ENCODE measurements at places on chromosomes 2 and 18.

DNA sequence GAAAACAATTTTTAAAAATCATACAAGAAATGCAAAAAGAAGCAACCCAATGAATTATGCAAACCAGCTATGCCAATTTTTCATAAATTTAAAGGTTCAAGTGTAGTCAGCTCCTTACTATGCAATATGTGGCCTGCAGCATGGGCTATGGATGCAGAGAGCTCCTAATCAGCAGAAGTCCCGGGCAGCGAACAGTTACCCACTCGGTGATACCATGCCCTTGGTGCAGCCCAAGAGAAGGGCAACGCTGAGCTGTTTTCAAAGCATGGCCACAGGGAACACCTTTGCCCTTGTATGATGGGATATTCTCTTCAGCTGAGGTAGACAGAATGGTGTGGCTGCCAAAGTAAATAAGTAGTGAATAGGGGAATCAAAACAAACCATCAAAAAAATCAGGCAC, 17.3 kb upstream of the ARL5A start:
- no peak for DNase-seq

DNA sequence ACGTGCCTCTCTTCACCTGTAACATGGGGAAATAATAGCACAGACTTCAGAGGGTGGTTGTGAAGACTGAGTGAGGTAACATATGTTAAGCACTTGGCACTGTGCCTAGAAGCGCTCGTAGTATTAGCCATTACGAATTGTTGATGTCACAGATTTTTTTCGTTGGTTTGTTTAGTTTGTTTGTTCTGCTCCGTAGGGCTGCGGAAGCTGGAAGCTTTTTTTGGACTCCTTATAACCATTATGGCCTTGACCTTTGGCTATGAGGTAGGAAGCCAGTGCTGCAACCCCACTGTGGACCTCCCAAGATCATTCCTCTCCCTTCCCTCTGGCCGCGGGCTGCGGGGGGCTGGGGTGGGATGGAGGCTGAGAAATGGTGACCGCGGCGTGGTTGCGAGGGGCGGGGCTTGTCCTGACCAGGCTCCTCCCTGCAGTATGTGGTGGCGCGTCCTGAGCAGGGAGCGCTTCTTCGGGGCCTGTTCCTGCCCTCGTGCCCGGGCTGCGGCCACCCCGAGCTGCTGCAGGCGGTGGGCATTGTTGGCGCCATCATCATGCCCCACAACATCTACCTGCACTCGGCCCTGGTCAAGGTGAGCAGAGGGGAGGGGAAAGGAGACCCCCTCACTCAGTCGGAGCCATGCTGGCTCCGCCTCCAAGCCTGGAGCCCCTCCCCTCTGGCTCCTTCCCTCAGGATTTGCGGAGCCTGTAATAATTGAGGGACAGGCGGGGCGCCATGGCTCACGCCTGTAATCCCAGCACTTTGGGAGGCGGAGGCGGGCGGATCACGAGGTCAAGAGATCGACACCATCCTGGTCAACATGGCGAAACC, 5.5 kb downstream of the SLC11A1 start:
- DNase-seq, result no peak

GRCh38 chr2:7508296-7508943, 591.2 kb downstream of the RNF144A start:
- no peak for DNase-seq

DNA sequence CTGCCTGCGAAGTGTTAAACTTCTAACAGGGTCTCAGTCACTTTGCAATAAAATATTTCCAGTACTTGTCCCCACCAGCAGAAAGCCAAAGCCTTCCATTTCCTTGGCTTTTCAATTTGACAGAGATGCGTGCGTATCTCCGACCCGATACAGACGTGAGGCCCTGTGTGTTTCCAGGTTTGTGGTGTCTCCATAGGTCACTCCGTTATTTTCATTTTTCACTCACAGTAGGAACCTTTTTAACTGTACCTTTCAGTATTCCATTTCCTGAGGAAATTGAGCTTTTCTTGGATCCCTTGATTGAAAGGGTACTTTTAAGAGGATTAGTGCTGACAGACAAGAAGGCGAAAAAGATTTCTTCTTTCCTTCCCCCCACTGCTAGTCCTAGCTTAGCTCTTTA, 116.3 kb upstream of the TTN start:
- DNase-seq, result no peak

DNA sequence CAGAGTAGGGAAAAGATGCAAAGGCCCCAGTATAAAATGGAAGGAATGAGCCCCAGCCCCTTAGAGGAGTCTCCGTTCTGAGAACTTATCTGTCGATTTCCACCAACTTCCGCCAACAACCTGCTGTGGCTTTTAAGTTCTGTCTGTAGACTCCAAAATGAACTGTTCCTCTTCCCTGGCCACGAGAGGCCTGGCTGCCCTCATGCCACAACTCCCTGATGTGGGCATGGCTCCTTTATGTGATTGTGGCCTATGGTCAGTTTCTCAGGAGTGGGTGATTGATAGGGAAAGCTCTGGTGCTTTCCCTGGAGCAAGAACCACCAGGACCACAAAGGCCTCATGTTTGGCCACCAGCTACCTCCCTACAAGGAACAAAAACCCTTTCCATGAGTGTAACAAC, 18.8 kb upstream of the CD207 start:
- DNase-seq, result no peak

- no peak for DNase-seq
Observed at GRCh38 chr2:105777031-105777482, 32.3 kb downstream of the NCK2 start.

DNA sequence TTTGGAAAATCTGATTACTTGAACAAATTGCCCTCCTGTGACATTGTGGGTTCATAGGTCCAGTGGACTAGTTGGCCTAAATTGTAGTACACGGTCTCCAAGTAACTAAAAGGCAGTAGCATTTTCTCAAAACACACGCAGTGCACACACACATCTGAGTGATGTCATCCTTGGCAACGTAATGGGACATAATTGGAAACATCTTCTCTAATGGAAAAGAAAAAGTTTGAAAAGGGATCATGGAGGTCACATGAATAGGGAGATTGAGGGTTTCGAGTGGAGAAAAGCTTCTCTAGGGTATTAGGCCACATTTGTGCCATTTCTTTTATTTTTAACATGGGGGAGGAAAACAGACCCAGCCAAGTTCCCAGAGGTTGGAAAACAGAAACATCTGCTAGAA, 93.3 kb downstream of the MAP4K4 start:
- DNase-seq, result no peak

GRCh38 chr2:226325526-226325925, 474.1 kb downstream of the IRS1 start:
- DNase-seq, result no peak

- DNase-seq, result no peak
Observed at GRCh38 chr2:202141329-202141947, 68.4 kb downstream of the KIAA2012 start.

- DNase-seq, result peak; percentile 32
Observed at GRCh38 chr2:40401896-40402295, 50.0 kb downstream of the SLC8A1 start.

GRCh38 chr18:40864846-40865245, 1090.2 kb upstream of the PIK3C3 start:
- DNase-seq, result no peak

DNA sequence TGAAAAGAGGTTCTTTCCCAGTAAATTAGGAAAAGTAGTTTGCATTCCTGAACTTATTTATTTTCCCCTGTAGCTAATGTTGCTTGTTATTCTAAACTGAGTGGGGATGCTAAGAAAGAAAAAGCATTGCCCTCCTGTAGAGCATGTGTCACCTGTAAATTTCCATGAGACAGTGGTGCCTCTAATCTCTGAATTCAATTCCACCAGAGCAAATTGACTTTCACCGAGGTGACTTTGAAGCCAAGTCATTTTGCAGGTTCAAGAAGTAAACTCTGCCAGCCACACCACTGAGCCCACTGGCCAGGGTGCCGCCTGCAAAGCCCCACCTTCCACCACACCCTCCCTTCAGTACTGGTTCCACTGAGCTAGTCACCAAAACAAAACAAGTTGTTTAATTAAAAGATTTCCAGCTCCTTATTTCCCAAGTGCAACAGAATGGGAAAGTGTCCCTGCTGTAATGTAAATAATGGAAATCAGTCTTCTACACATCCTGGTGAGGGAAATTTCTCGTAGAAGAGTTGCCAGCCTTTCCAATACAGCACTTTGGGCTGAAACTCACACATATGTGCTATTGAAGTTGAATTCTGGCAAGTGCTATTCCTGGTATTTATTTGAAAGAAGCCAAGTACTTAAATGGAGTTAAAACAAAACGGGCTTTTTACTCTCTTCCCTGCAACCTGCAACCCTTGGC, 254.8 kb downstream of the RNF152 start:
- no peak for DNase-seq

DNA sequence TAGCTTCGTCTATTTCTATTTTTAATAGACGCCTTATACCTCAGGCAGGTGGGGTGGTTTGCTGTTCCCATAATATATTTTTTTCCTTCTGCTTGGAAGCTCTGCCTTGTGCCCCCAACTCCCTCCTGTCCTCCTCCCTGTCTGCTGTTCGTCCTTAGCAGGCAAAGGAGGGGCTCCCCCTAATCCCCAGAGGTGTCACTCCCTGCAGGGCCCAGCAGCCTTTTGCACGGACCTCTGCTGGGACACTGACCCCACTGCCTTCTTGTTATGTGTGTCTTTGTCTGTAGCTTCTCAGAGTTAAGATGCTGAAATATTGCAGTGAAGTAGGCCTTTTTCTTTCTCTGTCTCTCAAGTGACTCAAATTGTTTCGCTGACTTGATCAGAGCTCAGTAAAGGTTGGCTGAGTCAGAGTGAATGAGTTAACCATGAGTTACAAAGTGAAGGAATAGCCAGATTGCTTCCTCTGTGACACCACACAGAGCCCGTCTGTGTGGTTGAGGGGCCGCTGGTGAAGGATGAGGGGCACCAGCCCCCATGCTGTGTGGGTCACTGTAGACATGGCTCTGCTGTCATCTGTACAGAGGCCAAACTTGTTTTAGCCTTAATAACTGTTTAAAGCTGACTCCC, 47.7 kb downstream of the PRKCE start:
- DNase-seq, result no peak

DNA sequence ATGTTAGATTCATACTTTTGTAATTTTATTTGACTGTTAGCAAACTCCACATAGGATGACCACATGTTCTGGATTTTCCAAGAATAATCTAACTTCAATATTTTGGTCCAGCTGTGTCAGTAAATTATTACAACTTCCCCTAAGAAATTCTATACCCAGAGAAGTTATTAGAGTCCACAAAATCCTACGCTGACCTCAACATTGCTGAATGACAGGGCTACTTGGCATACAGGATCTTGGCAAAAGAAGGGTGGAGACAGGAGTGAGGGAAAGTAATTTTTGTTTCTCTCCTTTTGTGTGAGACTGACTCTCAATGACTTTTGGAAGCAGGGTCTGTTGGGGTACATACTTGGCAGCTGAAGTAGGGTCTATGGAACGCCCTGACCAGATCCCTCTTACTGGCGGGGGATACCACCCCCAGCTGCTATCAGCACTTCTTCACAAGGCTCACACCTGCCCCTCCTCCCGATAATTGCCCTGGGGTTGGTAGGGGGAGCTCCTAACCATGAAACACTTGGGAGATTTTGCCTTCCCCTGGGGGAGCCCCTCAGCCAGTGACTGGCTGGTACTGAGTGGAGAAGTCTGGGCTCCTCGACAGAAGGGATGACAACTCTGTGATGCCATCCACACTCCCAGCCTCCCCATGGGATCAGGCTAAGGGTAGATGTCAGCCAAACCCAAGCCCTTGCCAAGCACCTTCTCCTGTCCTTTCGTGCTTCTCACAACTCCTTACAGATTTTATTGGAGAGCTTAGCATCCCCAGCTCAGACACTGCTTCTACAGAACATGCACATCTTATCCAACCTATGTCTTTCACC, 110.6 kb upstream of the FHL2 start:
- DNase-seq, result no peak

GRCh38 chr2:46849721-46850556, 65.7 kb downstream of the MCFD2 start:
- DNase-seq, result no peak

- DNase-seq, result no peak
Observed at GRCh38 chr18:2027756-2028155, 543.5 kb downstream of the METTL4 start.

GRCh38 chr2:189512879-189513278, 67.7 kb downstream of the SLC40A1 start:
- no peak for DNase-seq

DNA sequence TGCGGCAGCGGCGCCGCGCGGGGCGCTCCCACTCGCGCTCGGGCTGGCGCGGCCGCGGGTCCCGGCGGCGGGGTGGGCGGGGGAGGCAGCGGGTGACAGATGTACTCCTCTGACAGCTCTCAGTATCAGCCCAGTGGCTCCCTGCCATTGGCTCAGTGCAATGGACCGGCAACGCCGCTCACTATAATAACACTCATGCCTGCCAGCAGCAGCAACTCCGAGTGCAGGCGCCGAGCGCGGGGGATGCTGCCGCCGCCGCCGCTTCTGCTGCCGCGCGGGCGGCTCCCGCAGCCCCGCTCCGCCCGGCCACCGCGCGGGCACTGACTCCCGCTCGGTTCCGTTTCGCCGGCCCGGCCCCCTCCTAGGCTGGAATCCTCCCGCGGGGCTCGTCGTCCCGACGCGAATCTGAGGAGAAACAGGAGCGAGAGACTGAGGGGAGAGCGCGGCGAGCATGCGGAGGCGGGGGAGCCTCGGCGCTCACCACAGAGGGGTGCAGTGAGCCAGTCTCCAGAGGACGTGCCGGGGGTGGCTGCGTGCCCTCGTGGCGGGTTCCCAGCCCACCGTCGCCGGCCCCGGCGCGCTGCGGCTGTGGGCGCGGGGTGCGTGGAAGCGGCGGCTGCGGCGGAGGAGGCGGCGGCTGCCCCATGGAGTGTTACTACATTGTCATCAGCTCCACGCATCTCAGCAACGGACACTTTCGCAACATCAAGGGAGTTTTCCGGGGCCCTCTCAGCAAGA, at the start of gene ZNF804A:
TSS of gene ZNF804A (plus strand) at position 214 of the 738 bp plus-strand sequence. CDS start at position 645, 431 bp downstream.
- DNase-seq, result no peak

- DNase-seq, result no peak
Observed at GRCh38 chr2:8087480-8087840, 594.4 kb upstream of the ID2 start.

DNA sequence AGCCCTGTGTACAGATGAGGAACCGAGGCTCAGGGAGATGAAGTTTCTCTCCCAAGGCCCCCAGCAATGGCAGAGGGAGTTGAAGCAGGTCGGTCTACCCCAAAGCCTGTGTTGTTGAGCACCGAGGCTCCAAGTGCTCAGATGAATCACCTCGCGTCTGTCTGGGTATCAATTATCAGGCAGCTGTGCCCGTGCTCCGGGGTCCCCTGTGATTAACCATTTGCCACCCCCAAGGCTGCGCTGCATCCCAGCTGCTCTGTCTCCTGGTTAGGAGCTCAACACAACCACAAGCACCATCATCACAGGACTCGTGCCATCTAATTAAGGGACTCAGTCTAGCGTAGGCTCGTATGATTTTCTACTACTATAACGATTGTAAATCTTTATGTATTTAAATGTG, 27.1 kb downstream of the LIPG start:
- DNase-seq, result no peak

GRCh38 chr2:68905116-68905515, 33.9 kb upstream of the BMP10 start:
- no peak for DNase-seq

- no peak for DNase-seq
Observed at GRCh38 chr2:16640867-16641266, 24.8 kb downstream of the CYRIA start.

All from NK-92 treated with Interleukin-12 subunit alpha and Interleukin-12 subunit beta, amount 100 ng/mL, for 24 hours (cell line).